ENCODE measurements at places on chromosomes 13 and 19. TPM values are rescaled to one million over a fixed set of nuclear protein-coding genes. Genes with fewer than 3 reads are reported as not detected.

- no peaks in the 10 kb centered on the region for H3K36me3 ChIP-seq
- H3K4me3 ChIP-seq = no peak overlapping the region
- no peak overlapping the region for H3K27ac ChIP-seq
These were observed 25.7 kb upstream of the IGFL4 start for GRCh38 chr19:46066471-46066870.

DNA sequence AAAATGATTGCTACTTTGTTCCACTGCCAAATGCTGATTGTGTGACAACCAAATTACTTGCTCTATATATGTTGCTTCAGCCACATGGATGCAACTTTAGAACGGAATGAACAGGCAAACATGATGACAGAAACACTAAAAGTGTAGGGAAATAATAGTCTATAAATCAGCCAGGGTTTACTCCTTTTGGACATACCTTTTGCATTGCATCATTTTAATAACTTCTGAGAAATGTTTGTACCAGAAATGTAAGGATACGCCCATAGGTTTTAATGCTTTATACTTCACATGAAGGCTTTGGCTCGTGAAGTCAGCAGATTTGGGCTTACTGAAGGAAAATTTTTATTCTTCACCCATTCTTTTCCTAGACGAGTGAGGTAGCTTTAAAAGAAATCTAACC lies 141.0 kb downstream of the POSTN start:
- H3K4me3 ChIP-seq = no peak overlapping the region
- DNase-seq = no peak
- H3K27me3 ChIP-seq = no peaks in the 10 kb centered on the region
- no peaks in the 10 kb centered on the region for H3K36me3 ChIP-seq
- H3K27ac ChIP-seq = no peak overlapping the region
- H3K4me1 ChIP-seq = no peaks in the 10 kb centered on the region

DNA sequence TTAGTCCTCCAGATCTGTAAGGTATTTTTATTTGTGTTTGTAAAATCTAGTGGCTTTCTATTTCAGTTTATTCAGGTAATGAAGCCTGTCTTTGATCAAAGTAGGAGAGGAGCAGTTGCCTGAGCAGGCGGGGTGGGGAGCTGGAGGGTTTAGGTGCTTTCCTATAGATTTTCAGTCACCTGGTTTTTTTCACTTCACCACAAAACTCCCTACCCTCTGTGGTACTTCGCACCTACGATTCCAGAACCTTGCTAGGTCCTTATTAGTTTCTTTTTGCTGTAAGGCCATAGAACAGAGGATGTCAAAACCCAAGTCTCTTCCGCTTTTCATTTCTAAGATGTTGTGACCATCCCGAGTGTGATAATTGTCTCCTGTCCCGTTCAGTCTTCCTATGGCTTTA lies 26.6 kb downstream of the SLAIN1 start:
- H3K27ac ChIP-seq = no peak overlapping the region
- DNase-seq = peak; percentile 26
- peaks cover 9% of the 10 kb centered on the region for H3K4me1 ChIP-seq

The RUBCNL gene
- not detected for total RNA-seq

DNA sequence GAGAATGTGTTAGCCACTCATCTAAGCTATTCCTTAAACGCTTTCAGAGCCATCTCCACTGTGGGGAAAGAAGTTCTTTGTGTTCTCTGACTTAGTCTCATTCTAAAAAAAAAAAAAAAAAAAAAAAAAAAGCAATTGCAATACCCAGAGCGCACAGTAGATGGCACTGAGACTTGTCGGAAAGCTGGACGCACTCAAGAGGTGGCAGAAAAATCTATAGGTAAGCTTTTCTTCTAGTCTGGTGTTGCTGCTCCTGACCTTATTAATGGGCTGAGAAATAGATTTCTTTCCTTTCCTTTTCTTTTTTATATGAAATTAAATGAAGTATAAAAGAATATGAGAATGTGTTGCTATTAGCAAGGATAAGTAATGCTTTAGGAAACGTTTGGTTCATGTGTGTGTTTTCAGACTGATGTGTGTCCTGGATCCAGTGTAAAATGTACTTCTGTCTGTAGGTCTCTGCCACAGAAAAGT lies 4.7 kb upstream of the GJB2 start:
- H3K27me3 ChIP-seq = peaks cover 41% of the 10 kb centered on the region
- DNase-seq = peak; percentile 47
- H3K27ac ChIP-seq = no peak overlapping the region
- no peak overlapping the region for H3K4me3 ChIP-seq
- no peaks in the 10 kb centered on the region for H3K36me3 ChIP-seq

The MYO9B gene
- total RNA-seq = 176 TPM

DNA sequence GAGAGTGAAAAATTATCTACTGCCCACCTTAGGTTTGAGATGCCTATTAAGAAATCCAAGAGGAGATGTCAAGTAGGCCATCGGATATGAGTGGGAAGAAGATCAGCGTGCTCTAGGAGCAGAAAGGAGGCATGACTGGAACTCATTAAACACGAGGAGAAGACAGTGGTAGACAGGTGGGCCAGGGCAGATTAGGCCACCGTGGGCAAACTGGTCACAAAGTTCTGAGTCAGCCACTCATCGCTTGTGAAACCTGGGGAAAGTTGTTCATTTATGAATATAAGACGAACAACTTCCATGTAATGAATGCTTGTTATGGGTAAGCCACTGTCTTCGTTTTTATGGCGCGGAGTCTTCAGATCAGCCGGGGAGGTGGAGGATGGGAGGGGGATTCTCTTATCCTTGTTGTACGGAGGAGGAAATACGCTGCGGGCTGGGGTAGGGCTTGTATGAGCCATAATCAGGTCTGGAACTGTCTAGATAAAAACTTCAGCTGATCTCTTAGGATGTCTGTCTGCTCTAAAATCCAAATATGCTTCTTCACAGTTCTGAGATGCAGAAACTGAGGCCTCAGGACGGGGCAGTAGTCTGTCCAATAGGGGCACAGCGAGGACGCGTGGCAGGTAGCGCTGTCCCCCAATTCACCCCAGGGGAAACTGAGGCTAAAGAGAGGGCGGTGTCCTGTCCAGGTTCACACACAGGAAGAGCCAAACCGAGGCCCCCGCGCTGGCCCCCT lies 1.1 kb upstream of the ZNF444 start:
- DNase-seq = no peak
- no peaks in the 10 kb centered on the region for H3K27me3 ChIP-seq
- H3K36me3 ChIP-seq = no peaks in the 10 kb centered on the region
- peak overlapping the region; percentile 96 for H3K4me3 ChIP-seq
- peaks cover 22% of the 10 kb centered on the region for H3K4me1 ChIP-seq
- peak overlapping the region; percentile 73 for H3K27ac ChIP-seq

DNA sequence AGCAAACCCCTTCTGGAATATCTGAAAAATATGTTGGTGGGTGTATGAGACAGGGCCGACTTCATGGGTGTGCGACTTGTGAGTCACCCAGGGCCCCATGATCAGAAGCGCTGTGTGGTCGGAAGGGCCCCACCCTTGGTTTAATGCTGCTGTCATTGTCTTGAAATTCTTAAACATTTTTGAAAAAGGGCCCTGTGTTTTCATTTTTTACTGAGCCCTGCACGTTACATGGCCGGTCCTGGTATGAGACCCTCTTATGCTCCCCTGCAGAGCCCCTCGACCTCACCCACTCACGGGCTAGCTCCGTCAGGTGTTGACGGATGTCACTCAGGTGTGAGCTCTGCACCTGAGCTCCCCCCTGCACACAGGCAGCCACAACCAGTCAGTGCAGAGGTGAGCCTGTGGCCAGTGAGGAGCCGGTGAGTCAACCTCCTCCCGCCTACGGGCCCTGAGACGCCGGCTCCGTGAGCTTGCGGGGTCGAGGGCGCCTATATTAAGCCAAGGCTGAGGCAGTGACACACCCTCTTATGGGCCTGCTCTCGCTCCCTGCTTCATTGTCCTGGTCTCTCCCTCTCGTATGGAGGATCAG lies 27.7 kb downstream of the GADD45B start:
- peak overlapping the region; percentile 74 for H3K27ac ChIP-seq
- peak; percentile 78 for DNase-seq
- H3K4me3 ChIP-seq = peak overlapping the region; percentile 23
- no peaks in the 10 kb centered on the region for H3K27me3 ChIP-seq

DNA sequence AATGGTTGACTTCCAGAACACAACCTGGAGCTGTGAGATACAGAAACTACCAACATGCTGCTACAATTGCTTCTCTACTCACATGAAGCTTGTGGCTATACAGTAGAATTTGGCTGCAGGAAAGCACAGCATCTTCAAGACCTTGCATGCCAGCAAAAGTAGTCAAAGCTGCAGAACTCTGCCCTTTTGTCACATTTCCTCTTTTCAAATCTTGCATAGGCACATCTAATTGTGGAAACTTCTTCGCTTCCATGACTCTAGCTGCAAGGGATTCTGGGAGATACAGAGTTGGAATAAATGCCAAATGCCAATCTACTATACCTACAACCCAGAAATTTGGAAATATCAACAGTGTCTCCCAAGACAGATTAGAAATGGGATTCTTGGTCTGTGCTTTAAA lies 462.2 kb downstream of the FOXO1 start:
- no peaks in the 10 kb centered on the region for H3K36me3 ChIP-seq
- H3K27me3 ChIP-seq = no peaks in the 10 kb centered on the region
- H3K27ac ChIP-seq = no peak overlapping the region
- no peak overlapping the region for H3K4me3 ChIP-seq
- H3K4me1 ChIP-seq = peaks cover 55% of the 10 kb centered on the region

DNA sequence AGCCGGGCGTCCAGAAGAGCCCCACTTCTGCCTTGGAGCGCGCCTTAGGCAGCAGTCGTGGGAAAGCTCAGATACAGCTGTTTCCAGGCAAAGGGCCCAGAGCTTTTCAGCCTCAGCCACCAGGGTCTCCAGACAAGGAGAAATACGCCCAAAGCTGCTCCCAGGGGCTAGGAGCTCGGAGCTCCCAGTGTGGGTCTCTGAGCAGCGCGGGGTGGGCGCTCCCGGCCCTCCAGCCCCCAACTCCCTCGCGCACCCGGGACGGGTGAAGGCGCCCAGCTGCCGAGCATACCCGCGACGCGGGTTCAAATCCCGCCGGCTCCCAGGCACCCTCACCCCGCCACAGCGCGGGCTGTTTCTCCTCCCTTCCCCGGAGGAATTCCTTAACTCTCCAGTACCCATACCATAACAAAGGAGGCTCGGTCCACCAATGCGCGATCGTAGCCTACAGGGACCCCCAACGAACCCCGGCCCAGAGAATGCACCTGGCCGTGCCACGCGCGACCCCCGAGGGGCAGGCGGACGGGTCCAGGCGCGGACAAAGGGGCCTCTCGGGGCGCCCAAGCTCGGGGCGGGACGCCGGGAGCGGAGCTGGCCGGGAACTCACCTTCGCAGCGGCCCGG lies 507 bp downstream of the COL4A1 start:
- no peaks in the 10 kb centered on the region for H3K36me3 ChIP-seq
- peaks cover 4% of the 10 kb centered on the region for H3K27me3 ChIP-seq
- no peak overlapping the region for H3K27ac ChIP-seq

The XRCC1 gene
- total RNA-seq = 41.0 TPM

DNA sequence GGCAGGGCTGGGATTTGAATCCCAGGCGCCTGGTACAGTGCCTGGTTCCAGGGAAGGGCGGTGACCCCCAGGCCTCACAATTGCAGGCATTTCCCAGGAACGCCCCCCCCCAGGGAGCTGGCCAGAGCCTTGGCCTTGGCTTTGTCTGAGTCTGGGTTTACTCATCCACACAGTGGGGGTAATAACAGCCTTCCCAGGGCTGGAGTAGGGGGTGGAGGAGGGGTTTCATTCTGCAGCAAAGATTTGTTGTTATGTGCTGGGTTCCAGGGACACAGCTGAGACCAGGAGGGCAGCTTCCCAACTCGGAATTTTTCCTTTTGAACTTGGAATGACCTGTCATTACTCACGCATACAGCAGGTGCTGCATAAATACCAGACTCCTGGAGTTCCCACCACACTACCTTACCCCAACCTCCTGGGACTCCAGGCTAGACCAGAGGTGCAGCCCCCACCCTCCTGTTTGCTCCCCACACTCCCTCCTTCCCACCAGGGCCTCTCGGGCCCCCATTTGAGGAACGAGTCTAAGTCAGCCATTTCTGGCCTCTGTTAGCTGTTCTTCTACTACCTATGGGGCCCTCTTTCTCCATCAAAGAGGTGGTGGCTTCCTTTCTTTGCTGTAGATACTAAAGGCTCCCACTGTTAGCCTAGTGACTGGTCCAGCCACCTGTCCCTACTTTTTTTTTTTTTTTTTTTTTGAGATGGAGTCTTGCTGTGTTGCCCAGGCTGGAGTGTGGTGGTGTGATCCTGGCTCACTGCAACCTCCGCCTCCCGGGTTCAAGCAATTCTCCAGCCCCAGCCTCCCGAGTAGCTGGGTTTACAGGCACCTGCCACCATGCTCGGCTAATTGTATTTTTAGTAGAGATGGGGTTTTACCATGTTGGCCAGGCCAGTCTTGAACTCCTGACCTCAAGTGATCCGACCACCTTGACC lies 1.6 kb upstream of the ADAMTS10 start:
- H3K4me1 ChIP-seq = peaks cover 38% of the 10 kb centered on the region
- H3K27me3 ChIP-seq = no peaks in the 10 kb centered on the region
- H3K4me3 ChIP-seq = no peak overlapping the region
- no peak overlapping the region for H3K27ac ChIP-seq

DNA sequence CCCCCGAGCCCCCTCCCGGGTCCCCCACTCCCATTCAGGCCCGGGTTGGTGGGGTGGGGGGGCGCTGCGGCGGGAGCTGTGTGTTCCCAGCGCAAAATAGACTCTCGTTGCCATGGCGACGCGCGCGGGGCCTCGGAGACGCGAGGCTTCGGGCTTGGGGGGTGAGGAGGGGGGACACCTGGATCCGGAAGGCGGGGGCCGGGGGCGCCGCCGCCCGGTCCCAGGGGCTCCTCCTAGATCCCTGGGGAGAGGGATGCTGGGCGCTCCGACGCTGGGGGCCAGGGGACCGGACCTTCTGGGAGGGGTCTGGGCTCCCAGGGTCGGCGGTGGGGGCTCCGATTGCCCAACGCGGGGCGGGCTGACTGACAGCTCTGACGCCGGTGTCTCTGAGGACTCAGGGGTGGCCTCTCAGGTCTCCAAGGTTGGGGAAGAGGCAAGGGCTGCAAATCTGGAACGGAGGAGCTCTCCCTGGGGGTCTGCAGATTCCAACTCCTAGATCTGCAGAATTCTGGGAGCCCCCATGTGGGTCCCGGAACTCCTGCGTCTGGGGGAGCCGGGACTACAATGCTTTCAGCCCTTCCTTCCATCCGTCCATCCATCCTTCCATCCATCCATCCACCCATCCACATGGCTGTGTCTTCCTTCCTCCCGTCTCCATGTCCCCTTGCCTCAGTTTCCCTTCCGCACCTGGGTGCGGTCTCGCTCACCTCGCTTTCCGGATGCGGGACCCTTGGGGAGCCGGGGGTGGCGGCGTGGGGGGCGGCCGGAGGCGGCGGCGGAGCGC lies 9.1 kb upstream of the SHISA7 start:
- H3K36me3 ChIP-seq = no peaks in the 10 kb centered on the region
- no peak for DNase-seq
- H3K4me3 ChIP-seq = no peak overlapping the region
- no peaks in the 10 kb centered on the region for H3K27me3 ChIP-seq

- H3K4me3 ChIP-seq = no peak overlapping the region
- no peaks in the 10 kb centered on the region for H3K36me3 ChIP-seq
- H3K27me3 ChIP-seq = no peaks in the 10 kb centered on the region
- no peak overlapping the region for H3K27ac ChIP-seq
These were observed 66.0 kb downstream of the ABCC4 start for GRCh38 chr13:95235199-95235756.

The RDH8 gene
- not detected for total RNA-seq

The CRX gene
- total RNA-seq = not detected

The URI1 gene
- 95.0 TPM for total RNA-seq

The ICAM4 gene
- total RNA-seq = 0.70 TPM
